ENCODE measurements at places on chromosomes 3 and 15.

- DNase-seq: no peak
These were observed 84.1 kb upstream of the HACD2 start for GRCh38 chr3:123668906-123669305.

GRCh38 chr3:149509526-149509925 is 35.0 kb downstream of the TM4SF4 start:
- no peak for DNase-seq

- DNase-seq: no peak
These were observed 35.6 kb downstream of the SMAD3 start for GRCh38 chr15:67100801-67101581.

DNA sequence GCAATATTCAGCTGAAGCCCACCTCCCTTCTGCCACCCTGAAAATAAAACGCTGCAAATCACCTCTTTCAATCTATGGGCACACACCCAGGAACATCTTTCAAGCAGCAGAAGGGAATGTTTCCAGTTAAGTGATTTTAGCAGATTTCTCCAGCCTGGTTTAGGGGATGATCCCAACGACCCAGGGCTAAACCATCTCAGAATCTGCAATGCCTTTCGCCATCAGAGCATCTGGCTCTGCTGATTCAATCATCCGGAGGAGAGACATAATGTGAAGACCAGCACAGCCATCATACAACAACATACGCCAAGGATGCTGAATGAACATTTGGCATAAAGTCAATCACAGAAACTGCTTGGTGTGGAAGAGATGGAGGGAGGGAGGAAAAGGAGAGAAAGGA is 15.5 kb upstream of the LRRN1 start:
- no peak for DNase-seq

DNA sequence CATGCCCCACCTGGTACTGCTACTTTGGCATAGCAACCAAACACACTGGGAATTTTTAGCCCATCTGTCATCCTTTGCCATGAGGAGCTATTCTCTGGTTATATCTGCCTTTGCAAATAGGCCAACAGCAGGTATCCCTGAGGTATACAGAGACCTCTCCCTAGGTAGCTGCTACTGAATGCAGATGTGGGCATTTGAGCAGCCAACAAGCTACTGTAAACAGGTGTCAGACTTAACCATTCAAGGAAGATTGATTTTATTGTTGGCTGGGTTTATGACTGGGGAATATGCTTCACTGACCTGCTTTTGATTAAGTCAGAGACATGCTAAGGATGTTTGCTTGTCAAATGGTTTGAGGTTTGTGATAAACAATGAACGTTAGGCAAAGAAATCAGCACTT is 183.2 kb downstream of the OXSM start:
- DNase-seq: no peak

GRCh38 chr15:79265987-79266579 is 16.4 kb upstream of the ANKRD34C start:
- DNase-seq: no peak

- no peak for DNase-seq
These were observed 23.8 kb downstream of the WWTR1 start for GRCh38 chr3:149634072-149634471.
